ENCODE measurements at places on chromosomes 5 and 9.

DNA sequence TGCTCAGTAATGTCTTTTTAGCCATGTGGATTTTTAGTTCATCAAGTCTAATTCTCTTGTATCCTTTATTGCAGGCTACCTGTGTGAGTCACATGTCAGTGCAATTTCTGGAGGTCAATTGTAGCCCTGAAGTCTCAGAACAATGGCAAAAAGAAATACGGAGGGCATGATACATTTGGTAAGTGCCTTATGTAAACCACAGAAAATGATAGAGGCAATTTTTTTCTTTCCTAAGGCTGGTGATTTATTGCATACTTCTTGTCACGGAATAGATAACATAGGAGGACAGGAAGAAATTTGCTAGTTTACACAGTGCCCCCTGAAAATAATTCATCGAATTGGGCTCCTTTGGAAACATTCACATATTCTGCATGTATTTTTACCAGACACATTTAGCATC lies 235.9 kb downstream of the DMRTA1 start:
- DNase-seq = no peak

GRCh38 chr9:132008184-132008803 lies 71.4 kb downstream of the MED27 start:
- DNase-seq = no peak

DNA sequence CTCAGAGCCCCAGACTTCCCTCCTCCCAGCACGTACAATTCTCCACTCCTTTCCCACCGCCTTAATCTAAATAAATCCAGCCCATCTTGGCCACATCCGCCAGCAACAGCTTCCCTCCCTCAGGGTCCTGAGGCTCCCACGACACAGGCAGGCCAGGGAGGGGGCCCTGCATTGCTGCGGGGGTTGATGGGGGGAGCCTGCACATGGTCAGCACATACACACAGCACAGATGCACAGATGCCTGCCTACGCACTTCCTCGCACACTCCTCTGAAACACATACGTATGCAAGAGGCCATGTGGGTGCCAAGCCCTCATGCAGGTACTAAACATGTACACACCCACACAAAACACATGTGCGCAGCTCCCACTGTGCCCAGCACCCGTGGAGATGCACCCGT lies 14.8 kb downstream of the PDGFRB start:
- no peak for DNase-seq

GRCh38 chr5:154815025-154815424 lies 35.4 kb downstream of the FAXDC2 start:
- no peak for DNase-seq

DNA sequence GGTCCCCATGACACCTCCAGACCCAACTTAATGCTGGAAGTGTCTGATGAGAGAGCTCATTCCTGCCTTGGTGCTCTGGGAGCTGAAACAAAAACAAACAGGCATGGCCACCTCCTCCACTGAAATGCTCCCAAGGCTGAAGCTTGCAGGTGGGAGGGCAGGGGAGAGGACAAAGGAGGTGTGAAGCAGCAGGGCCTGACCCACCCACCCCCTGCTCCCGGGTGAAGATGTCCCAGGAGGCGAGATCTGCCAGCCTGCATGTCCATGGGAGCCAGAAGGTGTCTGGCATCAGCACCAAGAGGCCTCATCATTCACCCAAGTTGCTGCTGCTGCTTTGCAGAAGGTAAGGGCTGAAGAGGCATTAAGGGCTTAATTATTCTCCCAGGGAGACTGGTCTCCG lies 4.2 kb upstream of the CCIN start:
- DNase-seq = no peak

GRCh38 chr9:89956907-89957306 lies 352.1 kb downstream of the GADD45G start:
- DNase-seq = no peak

GRCh38 chr5:37437711-37438110 lies 58.6 kb downstream of the WDR70 start:
- no peak for DNase-seq

- DNase-seq = no peak
Measured at GRCh38 chr9:75824816-75825568, 65.5 kb upstream of the PCSK5 start.

DNA sequence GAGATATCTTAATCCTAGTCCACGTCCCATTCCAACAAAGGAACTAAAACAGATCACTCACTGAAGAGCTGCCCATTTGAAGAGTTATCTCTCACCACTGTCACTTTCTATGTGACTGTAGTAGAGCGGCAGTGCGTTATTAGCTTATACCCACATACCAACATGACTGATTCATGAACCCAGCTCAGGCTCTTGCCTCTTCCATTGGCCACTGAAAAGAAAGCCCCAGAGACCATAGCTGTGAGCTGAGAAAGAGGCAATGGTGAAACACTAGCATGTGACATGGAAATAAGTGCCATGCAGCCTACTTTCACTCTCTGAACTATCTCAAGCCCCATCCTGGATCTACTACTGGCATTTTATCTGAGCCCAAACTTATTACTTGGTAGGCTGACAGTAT lies 151.7 kb upstream of the MOCS2 start:
- DNase-seq = no peak

- DNase-seq = no peak
Measured at GRCh38 chr9:126449725-126450667, 123.4 kb downstream of the MVB12B start.

DNA sequence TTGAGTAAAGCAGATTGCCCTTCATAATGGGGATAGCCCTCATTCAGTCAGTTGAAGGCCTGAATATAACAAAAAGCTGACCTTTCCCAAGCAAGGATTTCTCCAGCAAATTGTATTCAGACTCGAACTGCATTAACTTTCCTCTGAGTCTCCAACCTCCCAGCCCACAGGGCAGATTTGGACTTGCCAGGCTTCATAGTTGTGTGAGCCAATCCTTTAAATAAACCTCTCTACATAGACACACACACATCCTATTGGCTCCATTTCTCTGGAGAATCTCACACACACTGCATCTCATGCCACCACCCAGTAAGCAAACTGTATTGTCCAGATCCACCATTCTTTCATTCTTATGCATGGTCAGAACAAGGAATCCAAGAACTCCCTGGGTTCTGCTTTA lies 225.1 kb downstream of the MPDZ start:
- DNase-seq = no peak

DNA sequence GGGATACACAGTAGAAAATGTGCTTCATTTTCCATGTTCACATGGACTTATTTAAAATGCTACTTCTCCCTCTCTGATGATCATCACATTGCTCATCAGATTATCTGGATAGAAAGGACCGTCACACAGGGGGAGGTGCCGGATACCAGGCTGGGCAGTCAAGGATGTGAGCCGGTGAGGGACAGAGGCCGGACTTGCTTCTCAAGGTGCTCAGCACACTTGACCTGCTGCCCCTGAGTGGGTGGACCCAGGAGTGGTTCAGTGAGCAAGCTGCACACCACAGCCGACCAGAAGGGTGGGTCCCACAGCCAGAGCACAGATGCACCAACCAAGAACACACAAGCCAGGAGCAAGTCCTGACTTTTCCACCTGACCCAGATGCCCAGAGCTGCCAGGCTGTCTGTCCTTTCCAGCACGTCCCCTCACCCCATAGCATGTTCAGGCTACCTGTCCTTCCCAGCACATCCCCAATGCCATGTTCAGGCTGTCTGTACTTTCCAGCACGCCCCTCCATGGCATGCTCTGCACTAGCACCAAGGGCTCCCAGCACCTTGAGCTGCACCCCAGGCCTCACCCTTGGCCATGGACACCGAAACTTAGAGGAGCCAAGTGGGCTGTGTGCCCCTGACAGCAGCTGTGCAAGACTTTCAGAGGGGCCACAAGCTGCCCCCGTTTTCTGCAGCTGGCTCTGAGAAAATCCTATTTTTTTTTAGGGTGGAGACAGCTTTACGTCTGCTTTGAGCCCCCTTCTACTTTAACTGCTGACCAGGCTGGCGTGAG lies 77.8 kb downstream of the SECISBP2 start:
- no peak for DNase-seq

- DNase-seq = peak; percentile 12
Measured at GRCh38 chr5:148776780-148777179, 49.6 kb upstream of the ADRB2 start.

GRCh38 chr5:14701556-14701955 lies 37.0 kb downstream of the OTULIN start:
- no peak for DNase-seq

GRCh38 chr5:178440181-178440580 lies 150.0 kb downstream of the COL23A1 start:
- DNase-seq = no peak

DNA sequence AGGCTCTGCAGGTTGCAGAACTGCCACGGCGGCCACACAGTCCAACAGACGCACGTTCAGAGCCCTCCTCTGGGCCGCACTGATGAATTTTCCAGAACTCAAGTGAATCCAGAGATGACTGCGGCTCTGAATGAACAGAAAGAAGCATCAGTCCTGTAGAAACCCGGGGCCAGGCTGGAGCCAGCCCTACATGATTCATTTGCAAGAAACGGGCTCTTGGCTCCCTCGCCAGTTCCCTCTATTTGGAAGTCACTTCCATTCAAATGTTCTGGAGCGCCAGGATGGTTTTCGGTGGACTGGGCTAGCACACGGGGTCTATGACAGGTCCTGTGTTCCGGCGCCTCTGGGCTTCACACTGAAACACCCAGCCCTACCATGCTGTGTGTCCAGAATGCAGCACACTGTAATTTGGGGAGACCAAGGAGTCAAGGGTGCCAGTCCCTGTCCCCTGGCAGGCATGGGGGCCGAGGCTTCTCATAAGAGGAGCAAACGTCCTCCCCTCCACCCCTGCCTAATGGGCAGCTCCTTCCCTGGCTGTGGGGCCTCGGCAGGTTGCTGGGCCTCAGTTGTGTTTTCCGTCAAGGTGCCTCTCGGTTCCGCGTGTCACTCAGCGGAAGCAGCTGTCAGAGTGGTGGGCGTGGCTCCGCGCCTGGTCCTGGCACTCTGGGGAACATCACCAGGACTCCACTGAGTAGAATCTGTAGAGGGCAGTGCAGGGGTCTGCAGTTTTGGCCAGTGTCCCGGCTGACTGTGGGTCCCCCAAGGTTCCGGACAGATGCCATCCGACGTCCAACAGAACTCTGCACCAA lies 18.1 kb upstream of the COL5A1 start:
- DNase-seq = no peak

GRCh38 chr5:152686931-152687330 lies 281.9 kb upstream of the NMUR2 start:
- no peak for DNase-seq

DNA sequence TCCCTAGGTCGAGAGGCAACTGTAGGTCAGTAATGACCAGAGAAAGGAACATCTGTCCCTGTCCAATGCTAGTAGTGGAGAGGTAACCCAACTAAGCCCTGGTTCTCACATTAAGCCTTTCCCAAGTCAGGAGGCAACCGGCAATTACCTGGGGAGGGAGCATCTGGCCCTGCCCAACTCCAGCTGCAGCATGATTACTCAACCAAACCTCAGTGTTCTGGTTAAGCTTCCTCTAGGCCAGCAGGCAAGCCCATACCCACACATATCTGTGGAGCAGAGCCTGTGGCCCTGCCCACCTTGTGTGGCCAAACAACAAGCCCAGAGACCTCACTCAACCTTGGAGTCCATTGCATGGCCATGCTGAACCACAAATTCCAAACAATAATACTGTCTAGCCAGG lies 220.8 kb upstream of the SLC24A2 start:
- no peak for DNase-seq

GRCh38 chr9:130402645-130403440 lies 41.9 kb upstream of the ASS1 start:
- no peak for DNase-seq

GRCh38 chr5:125261505-125262250 lies 515.2 kb upstream of the ZNF608 start:
- DNase-seq = no peak

DNA sequence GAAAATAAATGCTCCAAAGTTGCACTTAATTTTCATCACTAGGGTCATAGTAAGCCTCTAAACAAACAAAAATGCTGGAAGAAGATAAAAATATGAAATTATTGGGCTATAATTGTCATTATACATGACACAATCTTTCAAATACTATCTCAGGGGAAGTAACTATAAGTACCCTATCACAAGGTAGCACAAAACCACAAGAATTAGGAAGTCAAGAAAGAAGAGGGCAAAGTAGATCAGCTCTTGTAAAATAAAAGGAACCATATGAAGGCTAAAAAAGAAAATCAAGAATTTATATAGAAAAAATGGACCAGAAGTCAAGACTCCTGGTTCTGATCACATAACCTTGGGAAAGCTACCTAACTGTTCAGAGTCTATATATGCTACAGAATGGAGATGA lies 48.1 kb downstream of the DIAPH1 start:
- no peak for DNase-seq

- DNase-seq = no peak
Measured at GRCh38 chr5:179314606-179315355, 30.5 kb downstream of the ADAMTS2 start.

GRCh38 chr5:41940641-41941040 lies 15.6 kb downstream of the FBXO4 start:
- no peak for DNase-seq

DNA sequence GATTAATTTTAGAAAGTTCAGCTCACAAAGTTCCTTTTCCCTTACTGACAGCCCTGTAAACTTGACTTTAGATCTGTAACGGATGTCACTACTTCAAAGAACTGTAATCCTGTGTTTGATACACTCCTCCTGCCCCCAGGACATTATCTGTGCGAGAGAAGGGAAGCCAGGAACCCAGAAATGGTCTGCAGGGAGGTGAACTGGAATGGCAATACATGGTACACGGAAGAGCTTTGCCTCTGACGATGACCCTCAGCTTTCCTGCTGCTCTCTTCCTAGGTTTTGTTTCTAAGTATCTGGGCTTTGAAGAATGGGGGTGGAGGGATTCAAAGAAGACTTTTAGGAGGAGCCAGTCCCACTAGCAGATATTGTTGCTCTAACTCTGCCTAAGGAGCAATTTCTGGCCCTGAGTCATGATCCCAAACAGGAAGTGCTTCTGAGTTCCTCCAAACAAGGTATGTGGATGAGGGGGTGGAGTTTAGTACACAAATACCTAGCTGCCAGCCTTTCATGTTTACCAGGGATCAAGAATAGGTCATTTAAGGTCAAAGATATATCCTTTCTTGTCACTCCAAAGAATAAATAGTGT lies 43.4 kb upstream of the TMC1 start:
- DNase-seq = no peak

- DNase-seq = no peak
Measured at GRCh38 chr9:36319183-36319582, 60.9 kb upstream of the GNE start.

- no peak for DNase-seq
Measured at GRCh38 chr5:175460552-175460951, 16.6 kb upstream of the DRD1 start.

GRCh38 chr5:148541054-148541835 lies 113.1 kb downstream of the HTR4 start:
- DNase-seq = no peak

GRCh38 chr5:149356391-149356790 lies 1.5 kb upstream of the PCYOX1L start:
- peak; percentile 47 for DNase-seq

- DNase-seq = no peak
Measured at GRCh38 chr5:115847290-115847689, 5.6 kb downstream of the AP3S1 start.

Data from stimulated activated CD4-positive, alpha-beta T cell treated with anti-CD3 and anti-CD28 coated beads, Interleukin-1b, Interleukin-23, amount 100 ng/mL, for 48 hours (primary cell).